ENCODE measurements at places on chromosomes 7 and 10.

DNA sequence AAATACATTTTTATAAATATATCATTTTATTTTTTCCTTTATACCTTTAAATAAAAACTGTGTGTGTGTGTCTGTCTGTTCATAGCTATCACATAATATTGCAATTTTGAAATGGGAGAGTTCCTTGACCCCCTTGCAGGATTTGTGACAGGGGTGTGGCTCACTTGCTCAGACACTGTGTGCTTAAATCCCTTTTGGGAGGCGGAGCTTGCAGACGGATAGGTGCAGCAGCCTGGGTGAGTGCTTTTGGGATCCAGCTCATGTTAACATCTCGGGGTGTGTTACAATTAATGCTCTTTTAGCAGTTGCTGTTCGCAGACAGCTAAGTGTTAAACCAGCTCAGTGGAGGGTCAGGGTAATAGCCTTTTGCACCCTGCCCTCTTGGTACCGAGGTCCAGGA, 459.8 kb downstream of the IPMK start:
- DNase-seq: no peak

DNA sequence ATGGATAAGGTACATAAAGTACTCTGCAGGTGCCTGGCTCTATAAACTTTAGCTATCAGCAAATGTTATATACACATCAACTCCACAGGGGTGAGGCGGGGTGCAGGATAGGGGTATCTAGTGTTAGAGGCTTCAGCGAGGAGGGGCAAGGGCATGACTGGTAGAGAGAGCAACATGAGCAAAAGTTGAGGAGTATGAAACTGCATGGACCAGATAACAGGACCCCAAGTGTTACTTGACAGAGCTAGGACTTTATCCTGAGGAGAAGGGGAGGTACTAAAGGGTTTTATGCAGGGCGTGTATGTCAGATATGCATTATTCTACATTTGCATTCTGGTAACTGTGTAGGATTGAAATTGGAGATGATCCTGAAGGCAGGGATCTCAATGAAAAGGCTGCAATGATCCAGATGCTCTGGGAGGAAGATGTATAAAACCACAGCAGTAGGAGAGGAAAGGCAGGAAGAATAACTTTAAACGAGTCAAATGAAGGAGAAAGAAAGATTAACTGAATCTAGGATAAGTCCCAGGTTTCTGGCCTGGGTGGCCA, 109.8 kb upstream of the FAM133B start:
- no peak for DNase-seq

DNA sequence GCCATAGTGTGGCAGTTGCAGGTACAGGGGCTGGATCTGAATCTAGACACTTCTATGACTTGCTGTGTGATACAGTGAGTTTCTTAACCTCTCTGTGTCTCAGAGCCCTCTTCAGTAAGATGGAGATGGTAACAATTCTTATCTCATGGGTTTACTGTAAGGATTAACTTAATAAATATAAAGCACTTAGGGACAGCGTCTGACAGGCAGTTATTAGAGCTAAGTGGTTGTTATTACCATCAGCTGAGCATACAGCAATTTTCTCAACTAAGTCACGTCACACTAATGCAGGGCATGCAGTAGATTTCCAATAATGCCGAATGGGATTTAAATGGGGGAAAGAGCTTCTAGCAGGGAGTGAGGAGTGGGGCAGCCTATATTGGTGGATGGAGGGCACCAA, 162.6 kb downstream of the SH2D4B start:
- no peak for DNase-seq

DNA sequence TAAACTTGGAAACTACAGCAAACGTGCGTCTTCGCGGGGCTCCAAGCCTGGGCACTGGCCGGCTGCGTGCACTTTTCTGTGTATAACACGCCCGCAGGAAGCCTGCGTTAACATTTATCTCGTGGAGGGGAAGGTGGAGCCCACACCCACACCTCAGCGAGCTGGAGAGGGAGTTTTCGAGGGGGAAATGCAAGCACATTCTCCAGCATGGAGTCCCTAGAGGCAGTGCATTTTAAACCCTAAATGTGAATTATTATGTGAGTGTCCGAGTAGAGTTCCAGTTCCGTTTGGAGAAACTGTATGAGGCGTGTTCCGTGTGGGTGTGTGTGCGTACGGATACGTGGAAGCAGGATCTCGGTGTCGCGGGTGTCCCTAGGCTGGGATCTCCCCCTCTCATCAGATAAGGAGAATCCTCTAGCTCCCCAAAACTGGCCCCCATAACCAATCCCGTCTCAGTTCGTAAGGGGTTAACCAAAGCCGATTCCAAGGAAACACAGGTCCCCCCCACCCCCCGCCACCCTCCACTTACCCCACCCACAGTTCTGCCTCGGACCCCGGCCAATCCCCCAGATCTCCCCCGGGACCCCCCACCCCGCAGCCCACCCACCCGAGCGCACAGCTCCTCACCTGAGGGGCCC, 403 bp downstream of the CDK6 start:
- no peak for DNase-seq

DNA sequence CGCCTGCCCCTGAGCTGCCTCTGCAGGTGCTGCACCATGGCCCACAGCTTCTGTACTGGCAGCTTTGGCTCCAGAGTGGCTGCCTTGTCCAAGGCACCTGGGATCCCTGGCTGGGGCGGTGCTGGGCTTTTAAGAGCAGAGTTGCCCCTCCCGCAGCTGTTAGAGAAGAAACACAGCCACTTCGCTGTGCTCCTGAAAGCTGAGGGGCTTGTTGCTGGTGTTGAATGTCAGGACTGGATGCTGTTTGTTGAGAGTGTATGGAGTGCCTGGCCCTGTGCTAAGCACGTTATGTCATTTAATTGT, 6.2 kb downstream of the FAM241B start:
- no peak for DNase-seq

GRCh38 chr10:62839590-62839989, 23.4 kb upstream of the EGR2 start:
- no peak for DNase-seq

DNA sequence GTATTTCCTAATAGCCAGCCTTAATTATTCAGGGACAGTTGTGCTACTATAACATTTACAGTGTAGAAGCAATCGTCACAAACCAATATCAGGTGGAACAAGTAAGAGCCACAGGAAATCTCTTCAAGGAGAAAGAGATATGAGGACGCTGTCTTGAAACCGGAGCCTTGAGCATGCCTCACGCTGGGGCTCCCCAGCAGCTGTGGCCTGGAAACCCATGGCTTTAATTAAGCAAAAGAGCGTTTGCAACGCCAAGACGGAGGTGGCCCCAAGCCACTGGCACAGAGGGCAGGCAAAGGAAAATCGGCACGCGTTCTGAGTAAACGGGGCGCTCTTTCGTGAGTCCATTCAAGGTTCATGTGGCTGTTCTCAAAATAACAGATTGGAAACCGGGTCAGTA, 84.4 kb downstream of the C10orf90 start:
- no peak for DNase-seq

DNA sequence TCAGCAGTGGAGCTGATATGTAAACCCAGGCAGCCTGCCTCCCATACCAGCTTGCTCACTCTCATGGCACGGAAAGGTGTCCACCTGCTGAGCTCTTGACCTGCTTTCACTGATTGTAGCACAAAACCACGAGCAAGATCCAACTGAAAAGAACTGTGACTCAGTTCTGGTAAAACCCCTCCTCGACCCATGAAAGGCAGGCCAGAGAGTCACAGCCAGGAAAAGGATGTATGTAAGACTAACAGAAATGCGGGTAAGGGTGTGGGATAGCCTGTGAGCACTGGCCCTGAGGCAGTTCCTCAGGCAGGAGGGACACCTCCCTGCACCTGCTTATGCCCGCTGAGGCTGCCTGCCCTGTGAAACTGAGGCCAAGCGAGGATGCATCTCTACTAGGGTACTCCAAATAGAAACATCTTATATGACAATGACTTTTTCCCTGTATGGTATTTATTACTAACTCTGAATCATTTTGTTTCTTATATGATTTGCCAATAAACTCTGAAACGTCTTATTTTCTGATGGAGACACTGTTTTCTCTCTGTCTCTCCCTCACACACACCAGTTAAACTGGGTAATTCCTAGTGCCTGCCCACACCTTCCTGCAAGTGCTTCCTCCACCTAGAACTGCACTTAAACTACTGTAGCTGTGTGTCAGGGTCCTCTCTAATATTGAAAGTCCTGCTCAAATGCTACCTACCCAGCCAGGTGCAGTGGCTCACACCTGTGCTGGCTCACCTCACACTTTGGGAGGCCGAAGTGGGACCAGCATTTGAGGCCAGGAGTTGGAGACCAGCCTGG, 73.3 kb upstream of the GHITM start:
- DNase-seq: no peak

GRCh38 chr7:155358066-155358947, 60.6 kb downstream of the INSIG1 start:
- DNase-seq: no peak

- no peak for DNase-seq
Observed at GRCh38 chr10:121617176-121617575, 18.9 kb upstream of the FGFR2 start.

GRCh38 chr7:82945480-82945879, 217.2 kb downstream of the PCLO start:
- DNase-seq: no peak

Measured in stimulated activated CD8-positive, alpha-beta memory T cell treated with anti-CD3 and anti-CD28 coated beads, Interleukin-15, amount 100 ng/mL, for 48 hours (primary cell).